HTR-8/SVneo (cell line): ENCODE measurements at places on chromosomes 5 and 9.

GRCh38 chr9:73038089-73038509 is 85.2 kb upstream of the ALDH1A1 start:
- DNase-seq = no peak

DNA sequence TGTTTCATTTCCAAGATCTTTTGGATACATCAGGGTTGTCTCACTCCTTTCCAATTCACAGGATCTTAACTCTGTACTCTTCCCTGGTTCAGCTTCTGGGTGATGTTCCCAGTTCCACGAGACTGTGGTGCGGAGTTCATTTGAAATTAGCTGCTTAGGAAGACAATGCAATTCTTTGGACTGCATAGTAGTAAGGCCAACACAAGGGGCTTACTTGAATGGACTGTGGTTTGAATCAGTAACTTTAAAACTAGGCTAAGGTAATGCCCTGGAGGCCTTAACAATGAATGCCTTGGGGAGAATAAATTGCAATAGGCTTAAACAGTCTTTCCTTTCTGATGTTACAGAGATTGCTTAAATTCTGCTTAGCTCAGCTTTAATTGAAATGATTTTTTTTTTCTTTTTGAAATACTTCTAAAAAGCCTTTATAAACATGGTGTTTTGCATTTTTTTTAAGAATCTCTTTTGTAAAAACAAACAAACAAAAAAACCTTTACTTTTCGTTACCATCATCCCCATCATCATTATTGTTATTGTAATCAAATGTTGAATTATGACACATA is 133.8 kb upstream of the MEF2C start:
- no peak for DNase-seq

- DNase-seq = no peak
These were observed 22.5 kb upstream of the SHB start for GRCh38 chr9:38091310-38092199.

- no peak for DNase-seq
These were observed 29.6 kb downstream of the ARHGEF28 start for GRCh38 chr5:73655521-73656160.
